ENCODE measurements at places on chromosomes 2 and 18. TPM values are rescaled to one million over a fixed set of nuclear protein-coding genes. Genes with fewer than 3 reads are reported as not detected.

Gene SGPP2
- under 0.01 TPM for total RNA-seq

Gene ALPG
- total RNA-seq = under 0.01 TPM

GRCh38 chr18:3648641-3649040, 198.7 kb downstream of the TGIF1 start:
- DNase-seq = no peak

GRCh38 chr18:31487246-31488015, 10.5 kb upstream of the DSG2 start:
- DNase-seq = no peak

DNA sequence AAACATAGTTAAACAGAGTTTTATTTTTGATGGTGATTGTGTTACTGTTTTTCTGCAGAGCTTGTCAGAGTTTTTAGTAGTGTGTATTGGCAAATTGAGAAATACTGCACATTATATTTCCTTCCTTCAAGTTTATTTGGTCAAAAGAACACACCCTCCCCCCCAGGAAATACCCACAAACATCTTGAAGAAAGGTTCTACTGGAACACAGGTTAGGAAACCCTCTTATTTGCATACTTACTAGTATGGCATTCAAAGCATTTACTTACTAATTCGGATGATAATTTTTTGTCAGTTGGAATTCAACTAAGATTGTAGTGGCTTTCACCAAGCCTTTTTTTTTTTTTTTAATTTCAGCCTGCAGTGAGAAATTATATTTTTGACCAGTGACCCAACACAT, 9.1 kb downstream of the CAB39 start:
- no peak for DNase-seq

DNA sequence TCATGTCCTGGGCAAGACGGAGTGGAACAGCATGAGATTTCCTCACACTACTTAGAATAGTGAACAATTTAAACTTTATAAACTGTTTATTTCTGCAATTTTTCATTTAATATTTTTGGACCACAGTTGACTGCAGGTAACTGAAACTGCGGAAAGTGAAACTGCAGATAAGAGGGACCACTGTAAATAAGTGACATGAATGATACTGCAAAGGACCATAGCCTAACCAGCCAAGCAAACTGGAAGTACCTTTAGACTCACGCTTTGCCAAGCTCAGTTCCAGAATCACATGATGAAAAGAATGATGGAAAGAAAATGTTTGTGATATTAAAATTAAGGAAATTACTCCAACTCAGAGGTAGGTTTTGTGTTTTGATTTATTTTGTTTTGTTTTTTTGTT, 94.6 kb upstream of the ITGA4 start:
- no peak for DNase-seq

Gene SLC9A2
- not detected for total RNA-seq

DNA sequence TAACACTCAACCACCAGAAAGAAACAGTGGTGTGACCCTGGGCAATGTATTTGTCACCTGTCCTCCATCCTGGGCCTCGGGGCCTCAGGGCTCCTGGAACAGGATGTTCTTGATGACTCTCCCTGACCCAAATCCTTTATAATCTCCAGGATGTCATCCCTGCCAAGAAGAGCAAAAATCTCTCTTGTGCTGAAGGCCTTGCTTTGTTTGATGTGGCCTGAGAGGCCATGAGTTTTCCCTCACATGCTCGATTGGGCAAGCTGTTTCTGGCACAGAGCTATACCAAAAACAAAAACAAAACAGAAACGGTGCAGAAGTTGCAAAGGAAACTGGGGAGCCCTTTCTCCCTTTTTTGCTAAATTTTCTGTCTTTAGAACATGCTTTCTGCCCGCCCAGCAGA, 35.7 kb upstream of the ST3GAL5 start:
- DNase-seq = no peak

Gene CDCA7
- total RNA-seq = 19.9 TPM

Gene IL36RN
- not detected for total RNA-seq

DNA sequence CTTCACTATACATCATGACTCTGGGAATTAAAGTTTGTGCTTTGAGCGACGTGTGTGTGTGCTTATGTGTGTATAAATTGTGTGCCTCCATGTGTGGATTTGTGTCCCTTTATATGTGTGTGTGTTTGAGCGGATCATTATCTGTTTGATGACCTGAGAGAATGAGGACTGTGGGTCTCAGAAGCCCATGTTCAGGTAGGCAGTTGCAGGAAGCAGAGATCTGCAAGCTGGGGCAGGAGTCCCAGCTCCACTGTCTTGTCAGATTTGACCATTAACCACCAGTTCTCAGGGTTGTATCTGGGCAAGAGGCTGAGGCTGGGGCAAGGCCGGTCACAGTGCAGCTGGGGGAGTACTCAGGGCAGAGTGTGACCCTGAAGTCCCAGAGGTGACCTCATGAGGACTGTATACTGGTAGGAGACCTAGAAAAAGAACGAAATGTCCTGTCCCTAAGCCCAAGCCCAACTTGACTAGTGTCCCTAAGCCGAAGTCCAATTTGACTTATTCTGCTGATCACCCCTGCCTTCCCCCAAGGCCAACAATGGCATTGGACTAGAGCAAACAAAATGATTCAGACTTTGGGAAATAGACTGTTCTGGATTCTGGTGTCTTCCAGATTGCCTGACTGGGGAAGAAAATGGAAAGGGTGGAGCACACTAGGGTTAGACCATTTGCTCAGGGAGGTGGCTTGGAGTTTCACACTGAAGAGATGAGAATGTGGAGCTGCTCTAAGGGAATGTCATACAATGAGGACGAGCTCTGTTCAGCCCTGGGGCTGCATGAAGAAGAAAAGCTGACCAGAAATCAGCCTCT, 28.1 kb downstream of the RHOB start:
- no peak for DNase-seq

Gene MAPK4
- not detected for total RNA-seq

DNA sequence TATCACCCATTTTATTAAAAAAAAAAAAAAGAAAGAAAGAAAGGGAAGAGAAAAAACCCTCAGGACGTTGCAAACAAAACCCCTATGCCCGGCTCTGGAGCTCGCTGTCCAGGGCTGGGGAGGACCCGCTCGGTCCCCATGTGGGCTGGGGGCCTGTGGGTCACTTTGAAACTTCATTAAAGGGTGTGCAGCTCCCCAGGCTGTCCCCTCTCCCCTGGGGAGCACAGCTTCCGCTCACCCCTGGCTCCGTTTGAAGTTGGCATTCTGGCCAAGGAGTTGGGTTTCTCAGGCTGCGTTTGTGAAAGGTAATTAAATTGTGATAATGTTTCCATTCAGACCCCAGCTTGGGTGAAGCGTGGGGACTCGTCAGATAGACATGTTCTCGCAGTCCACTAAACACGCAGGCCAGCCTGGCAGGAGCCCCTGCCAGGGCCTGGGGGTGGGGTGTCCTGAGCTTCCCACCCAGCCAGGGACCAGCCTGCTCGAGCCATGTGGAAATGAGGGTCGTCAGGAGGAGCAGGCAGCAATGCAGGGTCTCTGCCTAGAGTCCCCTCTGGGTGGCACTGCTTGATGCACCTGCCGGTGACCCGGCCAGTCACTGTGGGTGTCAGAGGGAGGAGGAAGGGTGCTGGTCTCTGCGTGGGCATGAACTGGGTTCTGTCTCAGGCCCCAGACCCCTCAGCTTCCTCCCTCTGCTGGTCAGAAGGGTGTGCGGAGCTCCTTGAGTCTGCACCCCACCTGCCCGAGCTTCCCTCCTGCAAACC, 166.2 kb downstream of the INHBB start:
- DNase-seq = no peak

- no peak for DNase-seq
Measured at GRCh38 chr2:234038076-234038802, 12.3 kb upstream of the SPP2 start.

Gene TYW5
- 3.8 TPM for total RNA-seq

- DNase-seq = no peak
Measured at GRCh38 chr2:197028633-197029032, 102.1 kb upstream of the PGAP1 start.

Gene SIX2
- total RNA-seq = not detected

GRCh38 chr2:9918275-9918674, 33.2 kb upstream of the GRHL1 start:
- no peak for DNase-seq

Gene TUBB6
- total RNA-seq = 164 TPM

Gene MRPL30
- total RNA-seq = 15.9 TPM

GRCh38 chr2:203871371-203871983, 3.9 kb downstream of the CTLA4 start:
- DNase-seq = no peak

Gene UGP2
- 23.7 TPM for total RNA-seq

DNA sequence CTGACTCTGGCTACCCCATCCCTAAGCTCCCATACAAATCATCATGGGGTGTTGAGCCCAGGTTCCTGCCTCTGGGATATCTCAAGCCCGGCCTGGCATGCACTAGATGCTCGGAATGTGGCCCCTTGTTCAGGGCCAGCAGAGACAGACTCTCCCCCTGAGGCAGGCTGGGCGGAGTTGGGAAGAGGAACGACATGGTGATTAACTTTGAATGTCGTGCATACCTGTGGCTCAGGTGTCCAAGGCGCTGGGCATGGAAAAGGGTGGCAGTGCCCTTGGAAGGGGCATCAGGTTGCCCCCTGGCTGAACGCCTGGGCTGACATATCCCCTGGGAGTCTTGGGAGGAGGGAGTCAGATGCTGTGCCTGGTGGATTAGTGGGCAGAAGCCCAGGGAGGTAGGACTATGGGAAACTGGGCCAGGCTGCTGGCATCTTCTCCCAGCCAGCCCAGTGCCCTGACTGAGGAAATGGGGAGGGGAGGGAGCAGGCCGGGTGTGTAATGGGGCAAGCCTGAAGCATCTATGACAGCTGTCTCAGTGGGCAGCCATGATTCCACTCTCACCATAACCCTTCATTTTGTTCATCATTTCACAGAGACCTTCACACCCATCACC, 57.8 kb upstream of the OTOF start:
- DNase-seq = no peak

GRCh38 chr18:55524353-55525073, 63.5 kb downstream of the TCF4 start:
- DNase-seq = no peak

GRCh38 chr2:151388011-151388410, 21.7 kb upstream of the RIF1 start:
- no peak for DNase-seq

GRCh38 chr2:206415618-206416243, 27.6 kb upstream of the ADAM23 start:
- no peak for DNase-seq

DNA sequence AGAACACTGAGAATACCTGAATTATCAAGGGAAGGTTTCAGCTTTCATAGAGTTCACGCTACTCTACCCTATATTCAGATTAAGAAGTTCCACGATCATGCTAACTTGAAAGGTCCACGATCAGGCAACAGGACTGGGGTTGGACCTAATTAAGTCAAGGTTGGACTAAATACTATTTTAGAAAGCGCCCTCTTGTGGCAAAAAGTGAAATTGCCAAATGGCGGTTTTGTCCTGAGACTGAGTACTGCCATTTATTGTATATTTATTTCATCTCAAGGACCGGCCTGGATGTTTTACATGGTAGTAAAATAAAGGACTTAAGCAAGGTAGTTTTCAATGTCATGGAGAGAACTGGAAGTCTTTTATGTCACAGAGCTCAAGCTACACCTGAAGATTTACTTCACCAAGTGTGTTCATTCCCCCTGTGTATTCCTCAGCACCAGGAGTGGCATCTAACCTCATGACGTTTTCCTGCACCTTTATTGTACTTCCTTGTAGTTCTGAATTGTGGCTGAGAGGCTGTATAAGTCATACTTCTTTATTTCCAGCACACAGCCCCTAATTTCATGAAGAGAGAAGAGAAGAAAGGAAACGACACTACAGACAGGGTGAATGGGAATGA, 56.8 kb downstream of the SRD5A2 start:
- peak; percentile 10 for DNase-seq

GRCh38 chr18:70370762-70371733, 82.2 kb downstream of the SOCS6 start:
- no peak for DNase-seq

DNA sequence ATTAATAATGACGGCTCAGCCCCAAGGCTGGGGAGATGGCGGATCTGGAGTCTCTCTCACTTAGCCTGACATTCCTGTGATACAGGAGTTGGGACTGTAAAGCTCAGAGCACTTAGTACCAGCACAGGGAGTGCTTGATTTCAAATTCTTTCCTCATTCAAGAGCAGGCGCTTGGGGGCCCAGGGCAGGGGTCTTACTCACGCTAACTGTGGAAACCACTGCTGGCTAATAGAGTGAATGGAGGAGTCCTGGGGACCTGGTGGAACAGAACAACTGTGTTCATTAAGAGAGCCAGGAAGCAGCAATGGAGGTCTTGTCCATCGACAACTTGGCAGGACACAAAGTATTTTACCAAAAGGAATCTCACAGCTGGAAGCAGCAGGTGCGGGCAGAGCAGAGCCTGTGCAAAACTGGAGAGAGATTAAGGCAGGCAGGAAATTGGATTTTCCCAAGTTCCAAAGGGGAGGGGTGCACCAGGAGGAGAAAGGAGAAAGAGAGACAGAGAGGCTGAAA, 358.9 kb downstream of the TNS1 start:
- no peak for DNase-seq

GRCh38 chr18:67218556-67218955, 298.0 kb downstream of the DSEL start:
- DNase-seq = no peak

- no peak for DNase-seq
Measured at GRCh38 chr2:70748002-70748784, 19.8 kb downstream of the ADD2 start.

DNA sequence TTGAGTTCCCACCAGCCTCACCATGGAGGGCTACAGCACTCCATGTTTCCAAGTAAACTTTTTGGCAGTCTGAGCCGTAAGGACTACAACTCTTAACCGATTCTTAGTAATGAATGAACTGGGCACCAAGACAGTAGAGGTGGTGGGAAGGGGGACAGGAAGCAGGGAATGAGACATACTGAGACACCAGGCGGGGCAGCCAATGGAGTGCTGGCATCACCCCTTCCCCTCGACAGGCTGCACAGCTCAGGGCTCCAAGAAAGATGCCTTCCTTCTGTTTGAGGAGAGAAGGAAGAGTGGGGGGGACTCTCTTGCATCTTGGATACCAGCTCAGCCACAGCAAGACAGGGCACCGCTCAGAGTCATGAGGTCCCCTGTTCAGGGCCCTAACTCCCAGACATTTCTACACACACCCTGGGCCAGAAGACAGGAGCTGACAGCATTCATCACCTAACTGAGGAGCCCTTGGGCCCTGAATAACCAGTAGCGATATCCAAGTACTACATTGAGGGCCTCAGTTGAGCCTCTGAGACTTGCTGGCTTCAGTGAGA, 45.2 kb downstream of the USP34 start:
- no peak for DNase-seq

DNA sequence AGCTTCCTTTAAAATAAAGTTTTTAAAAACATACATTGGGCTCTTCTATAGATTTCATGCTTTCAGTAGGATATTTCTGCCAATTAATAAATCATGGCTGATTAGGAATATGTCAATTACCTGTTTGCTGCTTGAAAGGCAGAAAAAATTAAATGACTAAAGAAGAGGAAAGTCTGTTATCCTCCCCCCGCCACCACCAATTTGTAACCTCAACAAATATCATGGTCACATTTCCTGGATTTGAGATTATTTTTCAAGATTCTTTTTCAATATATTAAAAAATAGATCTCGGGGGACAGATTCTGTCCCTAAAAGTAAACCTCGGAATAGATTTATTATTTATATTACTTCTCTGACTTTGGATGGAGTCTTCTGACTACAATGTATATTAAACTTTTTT, 125.9 kb downstream of the ARHGAP15 start:
- no peak for DNase-seq

Data from hematopoietic multipotent progenitor cell (in vitro differentiated cells).